Endodermal cell (in vitro differentiated cells): ENCODE measurements at places on chromosomes 6 and 20.

GRCh38 chr20:12906361-12906760, 102.4 kb upstream of the SPTLC3 start:
- no peaks in the 10 kb centered on the region for H3K27me3 ChIP-seq
- no peak for DNase-seq
- no peak overlapping the region for H3K27ac ChIP-seq
- no peak overlapping the region for H3K4me3 ChIP-seq
- H3K4me1 ChIP-seq, result no peaks in the 10 kb centered on the region

DNA sequence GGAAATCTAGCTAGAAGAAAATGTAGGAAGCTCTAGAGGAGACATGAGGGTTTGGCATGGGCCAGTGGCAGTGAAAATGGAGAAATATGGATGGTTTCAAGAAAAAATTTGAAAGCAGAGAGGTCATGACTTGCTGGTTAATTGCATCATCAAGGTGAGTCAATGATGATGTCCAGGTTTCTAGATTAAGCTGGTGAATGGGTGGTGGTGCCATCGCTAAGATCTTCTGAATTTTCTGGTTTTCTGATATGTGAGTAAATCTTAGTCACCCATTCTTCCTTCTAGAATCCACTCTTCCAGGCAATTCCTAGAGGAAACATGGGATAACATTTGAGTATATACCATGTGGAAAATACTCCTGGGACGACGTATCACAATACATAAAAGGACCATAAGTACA, 25.0 kb downstream of the SH3BGRL2 start:
- no peaks in the 10 kb centered on the region for H3K27me3 ChIP-seq
- no peaks in the 10 kb centered on the region for H3K36me3 ChIP-seq
- H3K4me3 ChIP-seq, result no peak overlapping the region
- H3K27ac ChIP-seq, result no peak overlapping the region

GRCh38 chr20:62606016-62606415, 36.3 kb upstream of the SLCO4A1 start:
- no peaks in the 10 kb centered on the region for H3K27me3 ChIP-seq
- H3K4me1 ChIP-seq, result no peaks in the 10 kb centered on the region
- no peak overlapping the region for H3K27ac ChIP-seq
- no peak for DNase-seq
- H3K36me3 ChIP-seq, result no peaks in the 10 kb centered on the region

GRCh38 chr6:104505838-104506237, 353.9 kb downstream of the HACE1 start:
- H3K4me1 ChIP-seq, result peaks cover 3% of the 10 kb centered on the region
- H3K4me3 ChIP-seq, result no peak overlapping the region
- H3K27me3 ChIP-seq, result peaks cover 12% of the 10 kb centered on the region
- no peak for DNase-seq
- H3K27ac ChIP-seq, result no peak overlapping the region

GRCh38 chr6:162345051-162345511, 382.5 kb downstream of the PRKN start:
- no peak overlapping the region for H3K4me3 ChIP-seq
- H3K4me1 ChIP-seq, result peaks cover 17% of the 10 kb centered on the region
- DNase-seq, result no peak

DNA sequence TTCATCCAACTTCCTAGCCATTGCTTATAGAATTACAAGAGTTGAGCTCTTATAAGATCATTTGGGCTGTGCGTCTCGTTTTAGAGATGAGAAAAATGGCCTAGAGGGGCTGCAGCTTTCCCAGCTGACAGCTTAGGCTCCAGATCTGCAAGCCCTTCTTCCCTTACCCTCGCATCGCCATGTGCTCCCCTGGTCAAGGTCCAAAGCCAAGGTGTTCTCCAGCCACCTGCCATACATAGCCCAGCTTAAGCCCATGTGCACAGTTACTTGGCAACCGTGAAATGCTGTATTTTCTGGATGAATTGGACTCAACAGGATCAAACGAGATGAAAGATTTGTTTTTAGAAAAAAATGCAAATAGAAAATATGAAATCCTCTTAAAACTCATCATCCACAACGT, 7.9 kb downstream of the MAP3K4 start:
- H3K4me3 ChIP-seq, result no peak overlapping the region
- H3K36me3 ChIP-seq, result peaks cover 6% of the 10 kb centered on the region
- peaks cover 3% of the 10 kb centered on the region for H3K4me1 ChIP-seq
- no peak overlapping the region for H3K27ac ChIP-seq
- no peaks in the 10 kb centered on the region for H3K27me3 ChIP-seq
- no peak for DNase-seq

GRCh38 chr6:5984150-5985089, 22.3 kb downstream of the NRN1 start:
- no peak overlapping the region for H3K4me3 ChIP-seq
- DNase-seq, result peak; percentile 20
- no peaks in the 10 kb centered on the region for H3K36me3 ChIP-seq
- no peaks in the 10 kb centered on the region for H3K4me1 ChIP-seq
- H3K27ac ChIP-seq, result no peak overlapping the region
- H3K27me3 ChIP-seq, result peaks cover 10% of the 10 kb centered on the region

DNA sequence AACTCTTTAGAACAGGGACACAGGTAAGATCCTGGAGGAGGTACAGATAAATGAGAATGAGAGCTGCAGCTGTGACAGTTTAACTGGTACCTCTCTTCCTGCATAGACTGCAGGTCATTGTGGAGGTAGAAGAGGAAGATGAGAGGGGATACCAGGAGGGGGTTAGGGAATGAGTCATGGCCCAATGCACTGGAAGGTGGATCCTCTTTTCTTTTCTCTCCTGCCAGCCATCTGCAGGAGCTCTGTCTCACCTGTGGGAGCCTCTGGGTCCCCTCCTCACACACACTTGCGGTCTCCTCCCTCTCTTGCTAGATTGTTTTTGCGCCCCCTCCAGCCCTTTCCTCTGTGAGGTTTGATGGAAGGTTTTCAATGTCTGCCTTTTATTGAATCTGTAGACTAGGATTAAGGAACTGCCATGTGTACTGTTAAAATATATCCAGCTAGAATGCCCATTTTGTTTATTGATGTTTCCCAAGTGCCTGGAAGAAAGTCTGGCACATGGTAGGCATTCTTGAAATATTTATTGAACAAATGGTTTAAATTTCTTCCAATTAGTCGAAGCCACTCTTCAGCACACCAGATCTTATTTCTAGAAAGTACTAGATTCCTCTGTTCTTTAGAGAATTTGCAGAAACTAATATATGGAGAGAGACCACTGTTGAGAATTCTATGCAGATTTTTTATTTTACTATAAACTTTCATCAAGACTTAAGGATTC, 13.0 kb downstream of the C6orf163 start:
- H3K36me3 ChIP-seq, result no peaks in the 10 kb centered on the region
- no peaks in the 10 kb centered on the region for H3K4me1 ChIP-seq
- H3K27me3 ChIP-seq, result no peaks in the 10 kb centered on the region
- H3K27ac ChIP-seq, result no peak overlapping the region
- no peak overlapping the region for H3K4me3 ChIP-seq

DNA sequence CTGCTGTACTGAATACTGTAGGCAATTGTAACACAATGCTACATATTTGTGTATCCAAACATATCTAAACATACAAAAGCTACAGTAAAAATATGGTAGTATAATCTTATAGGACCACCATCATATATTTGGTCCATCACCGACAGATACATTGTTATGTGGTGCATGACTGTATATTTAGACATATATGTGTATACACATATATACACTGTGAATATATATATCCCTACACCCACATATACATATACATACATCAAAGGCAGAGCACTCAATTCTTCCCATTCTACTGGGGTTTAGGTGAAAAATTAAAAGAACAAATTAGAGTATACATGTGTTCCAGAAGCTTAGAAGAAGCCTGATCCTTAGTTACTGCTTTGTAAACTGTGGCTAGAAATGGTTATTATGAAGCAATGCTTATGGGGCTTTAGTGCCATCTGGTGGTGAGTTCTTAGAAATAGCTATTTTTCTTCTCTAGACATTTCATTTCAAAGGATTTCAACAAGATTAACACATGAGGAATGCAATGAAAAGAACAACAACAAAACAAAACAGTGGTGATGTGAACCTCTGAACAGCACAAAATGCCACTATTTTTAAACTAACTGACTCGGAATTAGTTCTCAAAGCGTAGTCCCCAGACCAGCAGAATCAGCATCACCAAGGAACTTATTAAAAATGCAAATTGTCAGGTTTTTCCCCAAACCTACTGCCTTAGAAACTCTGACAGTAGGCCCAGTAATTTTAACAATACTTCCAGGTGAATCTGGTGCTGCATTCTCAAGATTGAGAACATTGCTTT, 38.0 kb downstream of the PKHD1 start:
- H3K27me3 ChIP-seq, result no peaks in the 10 kb centered on the region
- no peaks in the 10 kb centered on the region for H3K36me3 ChIP-seq
- no peaks in the 10 kb centered on the region for H3K4me1 ChIP-seq
- no peak overlapping the region for H3K27ac ChIP-seq

- H3K27me3 ChIP-seq, result no peaks in the 10 kb centered on the region
- no peak overlapping the region for H3K4me3 ChIP-seq
- no peaks in the 10 kb centered on the region for H3K4me1 ChIP-seq
- peak; percentile 57 for DNase-seq
- peaks cover 47% of the 10 kb centered on the region for H3K36me3 ChIP-seq
Measured at GRCh38 chr20:49132995-49133478, 55.1 kb downstream of the STAU1 start.

GRCh38 chr20:14830899-14831298, 493.5 kb upstream of the FLRT3 start:
- DNase-seq, result no peak
- H3K27me3 ChIP-seq, result no peaks in the 10 kb centered on the region
- no peaks in the 10 kb centered on the region for H3K36me3 ChIP-seq
- H3K4me1 ChIP-seq, result no peaks in the 10 kb centered on the region
- no peak overlapping the region for H3K4me3 ChIP-seq

GRCh38 chr20:843912-844311, 10.4 kb downstream of the FAM110A start:
- H3K36me3 ChIP-seq, result no peaks in the 10 kb centered on the region
- no peak overlapping the region for H3K27ac ChIP-seq
- no peak overlapping the region for H3K4me3 ChIP-seq

GRCh38 chr20:37669773-37670236, 24.0 kb upstream of the CTNNBL1 start:
- no peak overlapping the region for H3K4me3 ChIP-seq
- H3K36me3 ChIP-seq, result no peaks in the 10 kb centered on the region
- DNase-seq, result no peak
- H3K27ac ChIP-seq, result no peak overlapping the region

DNA sequence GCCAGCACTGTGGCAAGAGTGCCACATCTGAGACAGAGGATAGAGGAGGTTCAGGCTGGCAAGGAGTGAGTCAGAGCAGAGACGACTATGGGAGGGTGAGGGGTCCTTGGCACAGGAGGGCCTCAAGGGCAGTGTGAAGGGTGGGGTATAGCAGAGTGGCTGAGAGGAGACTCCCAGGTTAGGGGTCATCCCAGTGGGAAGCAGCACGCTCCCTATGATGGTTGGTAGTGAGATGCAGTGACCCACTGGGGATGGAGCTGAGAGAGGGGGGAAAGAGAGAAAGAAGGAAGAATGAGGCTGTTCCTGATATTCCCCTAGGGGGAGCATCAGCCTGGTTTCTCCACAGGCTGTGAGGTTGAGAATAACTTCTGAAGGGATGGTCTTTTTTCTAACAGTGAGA, 97.3 kb downstream of the INSM1 start:
- H3K27ac ChIP-seq, result peak overlapping the region; percentile 74
- H3K27me3 ChIP-seq, result no peaks in the 10 kb centered on the region
- DNase-seq, result peak; percentile 73
- no peaks in the 10 kb centered on the region for H3K4me1 ChIP-seq

DNA sequence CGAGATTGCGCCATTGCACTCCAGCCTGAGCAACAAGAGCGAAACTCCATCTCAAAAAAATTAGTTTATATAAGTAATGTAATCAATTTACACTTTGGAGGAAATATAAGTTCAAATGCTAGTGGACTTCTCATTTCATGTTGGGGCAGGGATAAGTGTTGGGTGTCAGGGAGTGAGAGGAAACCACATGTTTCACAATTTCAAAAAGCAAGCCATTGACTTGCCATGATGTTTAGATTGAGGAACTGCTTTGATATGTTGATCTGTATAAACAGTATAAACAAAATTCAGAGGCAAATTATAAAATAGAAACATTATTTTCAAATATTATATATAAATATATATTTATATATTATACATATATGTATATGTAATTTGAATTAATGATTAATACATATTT, 42.7 kb downstream of the FILIP1 start:
- H3K4me3 ChIP-seq, result no peak overlapping the region
- DNase-seq, result no peak
- H3K4me1 ChIP-seq, result no peaks in the 10 kb centered on the region
- H3K27ac ChIP-seq, result no peak overlapping the region

DNA sequence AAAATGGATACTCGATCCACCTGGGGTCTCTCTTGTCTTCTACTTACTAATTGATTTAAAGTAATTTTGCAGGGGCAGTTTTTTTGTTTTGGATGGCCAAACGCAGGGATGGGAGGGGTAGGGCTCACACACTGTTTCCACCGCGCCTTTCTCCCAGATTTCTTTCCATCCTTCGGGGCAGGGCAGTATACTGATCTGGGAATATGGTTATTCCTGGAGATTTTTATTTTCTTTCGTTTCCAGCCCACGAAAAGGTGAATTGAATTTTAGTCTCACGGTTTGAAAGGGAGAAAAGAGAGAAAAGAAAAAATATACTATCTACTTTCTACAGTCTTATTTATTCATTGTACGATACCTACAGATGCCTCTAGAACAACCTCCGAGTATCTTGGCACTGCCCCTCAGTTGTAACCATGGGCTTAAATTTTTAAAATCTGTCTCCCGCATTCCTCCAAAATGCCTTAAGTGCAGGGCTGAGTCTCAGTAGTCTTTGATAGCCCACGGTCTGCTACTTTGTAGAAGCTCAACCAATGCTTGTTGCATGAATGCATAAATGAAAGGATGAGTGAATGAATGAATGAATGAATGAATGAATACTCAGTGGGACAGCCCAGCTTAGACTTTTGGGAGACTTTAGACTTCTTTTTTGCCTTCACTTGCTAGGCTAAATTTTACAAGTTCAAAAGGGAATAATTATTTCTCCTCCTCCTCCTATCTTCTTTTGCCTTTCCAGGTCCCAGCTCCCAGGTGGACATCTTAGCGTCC, 18.1 kb upstream of the TRIM27 start:
- H3K27ac ChIP-seq, result no peak overlapping the region
- H3K27me3 ChIP-seq, result no peaks in the 10 kb centered on the region
- no peak for DNase-seq
- no peaks in the 10 kb centered on the region for H3K36me3 ChIP-seq

DNA sequence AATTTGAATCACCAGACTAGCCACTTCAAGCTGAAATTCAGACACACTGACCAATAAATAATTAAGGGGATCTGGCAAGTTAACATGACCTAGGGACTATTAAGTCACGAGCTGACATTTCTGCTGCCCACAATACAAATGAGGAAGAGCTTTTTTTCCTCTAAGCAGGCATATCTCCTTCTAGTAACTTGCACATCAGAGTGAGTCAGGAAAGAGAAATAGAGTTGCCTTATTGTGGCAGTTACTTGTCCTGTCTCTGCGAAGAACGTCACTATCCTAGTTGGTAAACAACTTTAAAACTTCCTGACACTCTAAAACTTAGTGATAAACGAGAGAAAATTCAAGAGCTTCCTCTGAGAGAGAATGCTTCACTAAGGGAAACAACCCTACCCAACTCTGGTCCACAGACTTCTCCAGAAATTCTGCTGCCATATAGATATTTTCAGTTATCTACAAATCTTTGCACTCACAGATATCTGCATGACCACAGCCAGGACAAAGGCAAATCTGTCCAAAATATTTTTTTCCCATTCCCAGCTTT, 4.2 kb downstream of the PLA2G7 start:
- no peaks in the 10 kb centered on the region for H3K4me1 ChIP-seq
- H3K27me3 ChIP-seq, result peaks cover 7% of the 10 kb centered on the region
- H3K27ac ChIP-seq, result no peak overlapping the region
- DNase-seq, result no peak
- no peaks in the 10 kb centered on the region for H3K36me3 ChIP-seq
- no peak overlapping the region for H3K4me3 ChIP-seq

- peak; percentile 88 for DNase-seq
- H3K36me3 ChIP-seq, result no peaks in the 10 kb centered on the region
- no peaks in the 10 kb centered on the region for H3K27me3 ChIP-seq
- H3K27ac ChIP-seq, result no peak overlapping the region
- no peaks in the 10 kb centered on the region for H3K4me1 ChIP-seq
Measured at GRCh38 chr6:26003102-26003694, 40.6 kb downstream of the TRIM38 start.
